Stimulated activated CD4-positive, alpha-beta T cell treated with anti-CD3 and anti-CD28 coated beads, Interleukin-4, amount 100 ng/mL, for 4 hours (primary cell): ENCODE measurements at places on chromosomes 6 and 20.

DNA sequence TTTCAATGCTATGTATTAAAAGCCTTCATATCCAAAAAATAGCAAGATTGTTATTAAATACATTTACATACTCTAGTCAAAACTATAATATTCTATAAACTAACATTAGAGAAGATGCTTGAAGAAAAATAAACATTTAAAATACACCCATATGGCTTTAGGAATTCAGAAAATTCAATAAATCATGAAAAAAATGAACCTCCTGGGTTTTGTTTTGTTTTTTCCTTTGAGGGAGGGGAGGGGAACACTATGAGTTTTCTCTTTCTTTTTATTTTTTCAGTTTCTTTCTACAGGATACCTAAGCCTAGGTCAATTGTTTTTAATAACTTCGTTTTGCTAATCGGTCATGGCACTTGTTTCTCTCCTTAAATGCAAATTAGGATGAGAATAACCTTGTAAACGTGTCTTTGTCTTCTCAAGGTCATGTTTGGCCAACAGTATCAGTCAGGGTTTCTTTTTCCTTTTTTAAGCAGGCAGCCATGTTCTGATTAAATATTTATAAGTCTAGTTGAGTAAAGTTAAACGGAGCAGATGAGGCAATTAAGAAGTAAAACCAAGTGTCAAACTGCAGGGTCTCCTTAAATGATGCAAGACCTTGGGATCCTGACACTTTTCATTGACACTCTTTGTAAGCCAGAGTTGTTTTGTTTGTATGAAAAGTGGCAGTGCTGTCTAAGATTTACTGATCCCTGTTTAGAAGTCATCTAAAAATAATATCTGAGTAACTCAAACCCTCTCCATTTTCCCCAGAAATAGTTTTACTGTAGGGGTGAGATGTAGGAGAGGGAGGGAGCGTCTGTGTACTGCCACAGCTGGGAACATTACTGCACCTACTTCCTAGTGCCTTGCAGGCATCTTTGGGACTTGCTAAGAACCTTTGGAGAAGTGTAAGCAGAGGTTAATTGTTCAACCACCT is 392.3 kb downstream of the PLCB1 start:
- DNase-seq: no peak

DNA sequence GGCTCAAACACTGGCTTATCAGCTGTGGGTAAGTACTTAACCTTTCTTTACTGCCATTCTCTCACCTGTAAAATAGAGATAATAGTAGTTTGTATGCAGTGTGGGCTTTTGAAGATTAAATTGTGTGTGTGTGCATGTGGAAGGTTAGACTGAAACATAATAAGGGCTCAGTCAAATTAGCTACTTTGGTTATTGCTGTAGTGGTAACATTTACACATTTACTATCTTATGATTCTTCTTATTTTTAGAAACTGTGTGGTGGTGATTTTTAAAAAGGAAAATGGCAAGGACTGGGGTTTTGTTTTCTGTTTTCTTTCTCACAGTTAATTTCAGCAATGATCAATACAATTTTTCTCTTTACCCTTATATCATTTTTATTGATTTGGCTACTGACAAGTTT is 206.9 kb downstream of the NKAIN2 start:
- no peak for DNase-seq

DNA sequence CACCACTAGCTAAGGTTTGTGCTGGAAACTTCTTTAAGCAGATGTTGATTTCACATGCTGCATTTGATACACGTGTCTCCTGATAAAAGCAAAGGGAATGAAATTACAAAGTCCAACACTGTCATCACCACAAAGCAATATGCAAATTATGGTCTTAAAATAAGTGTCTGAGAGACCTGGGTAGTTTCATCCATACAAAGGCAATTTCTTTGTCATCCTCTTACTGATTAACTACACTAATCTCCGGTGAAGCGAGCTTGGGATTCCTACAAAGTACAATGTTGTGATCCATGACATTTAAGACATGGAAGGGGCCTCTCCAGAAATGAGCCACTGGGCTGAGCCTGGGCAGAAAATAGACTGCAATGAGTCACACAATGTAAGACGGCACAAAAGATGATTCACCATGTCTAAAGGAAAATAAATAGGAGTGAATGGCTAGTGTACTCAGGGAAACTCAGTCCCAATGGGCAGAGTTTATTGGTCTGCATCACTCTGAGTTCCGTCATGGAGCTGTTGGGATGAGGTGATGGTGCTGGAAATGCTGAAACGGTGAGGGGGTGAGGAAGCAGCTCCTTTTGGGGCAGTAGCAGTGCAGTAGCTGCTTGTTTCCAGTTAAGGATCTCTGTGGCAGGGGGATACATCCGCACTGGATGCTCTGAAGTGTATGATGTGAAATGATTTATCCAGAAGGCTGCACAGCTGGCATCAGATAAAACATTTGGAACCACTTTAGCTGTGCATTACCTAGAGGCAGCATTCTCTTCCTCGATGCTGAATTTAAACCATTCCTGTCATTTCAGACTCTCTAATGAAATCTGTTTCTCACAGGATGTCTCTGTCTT is 103.3 kb downstream of the IBTK start:
- no peak for DNase-seq

- peak; percentile 78 for DNase-seq
Measured at GRCh38 chr6:135183002-135183531, 2.0 kb downstream of the MYB start.

DNA sequence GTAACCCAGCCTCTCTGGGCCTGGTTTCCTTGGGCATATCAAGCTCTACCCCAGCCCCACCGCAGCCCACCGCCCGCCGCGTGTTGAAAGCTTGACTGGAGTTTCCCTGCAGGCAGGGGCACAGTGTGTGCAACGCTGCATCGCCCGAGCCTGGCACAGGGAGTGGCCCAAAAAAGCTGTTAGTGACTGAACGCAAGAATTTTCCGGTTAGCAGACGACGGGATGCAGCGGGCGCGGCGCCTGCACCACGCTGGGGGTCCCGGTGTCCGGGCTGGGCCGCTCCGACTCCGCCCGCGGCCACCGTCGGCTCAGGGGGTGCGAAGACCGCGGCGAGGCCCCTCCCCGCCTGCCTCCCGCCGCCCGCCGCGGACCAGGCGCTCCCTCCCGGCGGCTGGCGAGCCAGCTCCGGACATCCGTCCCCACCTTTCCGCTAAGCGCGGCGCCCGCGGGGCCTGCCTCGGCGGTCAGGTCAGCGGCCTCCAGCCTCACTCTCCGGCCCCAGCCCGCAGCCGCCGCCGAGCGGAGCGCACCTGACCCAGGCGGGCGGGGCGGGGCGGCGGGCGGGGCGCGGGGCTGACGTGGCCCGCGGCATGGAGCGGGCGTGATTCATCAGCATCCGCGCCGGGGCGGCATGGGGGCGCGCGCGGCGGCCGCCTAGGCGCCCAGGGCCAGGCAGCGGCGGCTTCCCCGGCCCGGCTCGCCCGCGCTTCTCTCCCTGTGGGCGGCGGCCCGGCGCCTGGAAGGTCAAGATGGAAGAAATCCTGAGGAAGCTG is at the start of gene ARFGEF3:
Gene ARFGEF3 (plus strand): TSS at position 602 of the 773 bp plus-strand sequence. CDS start 148 bp downstream, at position 750.
- peak; percentile 68 for DNase-seq

DNA sequence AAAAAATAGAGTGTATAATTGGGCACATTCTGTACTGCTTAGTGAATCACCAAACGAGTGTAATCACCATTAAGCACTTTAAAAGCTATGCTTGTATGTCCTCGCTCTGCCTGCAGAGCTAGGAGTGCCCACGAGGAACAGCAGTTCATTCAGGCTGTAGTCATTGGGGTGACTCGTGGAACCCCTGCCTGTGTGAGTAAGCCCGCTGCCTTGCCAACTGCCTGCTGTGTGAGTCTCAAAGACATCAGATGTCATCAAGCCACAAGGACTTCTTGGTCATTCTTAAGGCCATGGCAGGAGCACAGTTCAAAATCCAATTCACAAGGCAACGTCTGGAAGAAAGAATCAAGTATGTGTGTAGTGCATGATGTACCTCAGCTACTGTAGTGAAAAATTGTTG is 60.4 kb downstream of the FOXO3 start:
- no peak for DNase-seq

GRCh38 chr6:14118091-14118439 is 493 bp downstream of the CD83 start:
- DNase-seq: no peak

- no peak for DNase-seq
Measured at GRCh38 chr6:38827024-38827423, 111.9 kb downstream of the DNAH8 start.

- no peak for DNase-seq
Measured at GRCh38 chr6:7241709-7242645, 71.0 kb downstream of the SSR1 start.

- DNase-seq: no peak
Measured at GRCh38 chr6:53014744-53015143, 19.7 kb upstream of the GSTA4 start.

DNA sequence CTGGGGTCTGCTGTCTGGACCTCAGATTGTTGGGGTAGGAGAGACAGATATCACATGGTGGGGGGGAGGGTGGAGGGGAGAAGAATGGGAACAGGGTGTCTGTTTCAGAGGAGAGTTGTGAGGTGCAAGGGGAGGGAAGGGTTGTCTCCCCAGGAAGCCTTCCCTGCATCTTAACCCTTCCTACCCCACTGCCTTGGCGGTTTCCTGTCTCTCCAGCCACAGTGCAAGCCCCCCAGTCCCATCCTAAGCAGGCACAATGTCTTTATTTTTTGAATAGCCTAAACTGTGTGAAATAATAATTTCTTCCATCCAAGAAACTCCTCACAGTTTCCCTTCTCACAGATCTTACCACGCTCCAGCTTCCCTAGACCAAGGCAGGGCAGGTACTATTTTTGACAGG is 3.5 kb downstream of the FOXP4 start:
- DNase-seq: no peak

DNA sequence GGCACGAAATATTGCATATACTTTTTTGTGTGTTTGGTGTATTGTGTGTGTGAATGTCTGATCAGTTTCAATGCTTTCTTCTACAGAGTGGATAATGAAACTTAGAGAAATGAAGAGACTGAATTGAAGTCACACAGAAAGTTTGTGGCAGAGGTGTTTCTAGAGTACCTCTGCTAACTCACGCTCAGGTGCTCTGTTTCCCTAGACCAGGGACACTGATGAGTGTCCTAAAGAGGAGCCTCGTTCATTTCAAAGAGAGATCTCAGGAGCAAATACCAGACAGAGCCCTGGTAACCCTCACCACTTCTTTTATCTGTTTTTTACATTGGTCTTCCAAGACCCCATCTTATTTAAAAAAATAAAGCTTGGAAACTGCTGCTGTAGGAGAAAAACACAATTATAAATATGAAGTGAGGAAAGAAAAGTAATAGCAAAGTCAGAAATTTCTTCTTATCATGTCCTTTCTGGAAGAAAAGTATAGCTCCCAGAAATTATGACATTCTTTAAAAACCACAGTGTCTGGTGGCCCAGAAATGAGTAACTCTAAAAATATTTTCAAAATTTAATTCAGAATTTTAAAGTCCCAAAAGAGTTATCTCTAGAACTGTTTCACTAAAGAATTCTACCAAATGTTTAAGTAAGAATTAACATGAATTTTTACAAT is 720.6 kb downstream of the RFPL4B start:
- DNase-seq: no peak

DNA sequence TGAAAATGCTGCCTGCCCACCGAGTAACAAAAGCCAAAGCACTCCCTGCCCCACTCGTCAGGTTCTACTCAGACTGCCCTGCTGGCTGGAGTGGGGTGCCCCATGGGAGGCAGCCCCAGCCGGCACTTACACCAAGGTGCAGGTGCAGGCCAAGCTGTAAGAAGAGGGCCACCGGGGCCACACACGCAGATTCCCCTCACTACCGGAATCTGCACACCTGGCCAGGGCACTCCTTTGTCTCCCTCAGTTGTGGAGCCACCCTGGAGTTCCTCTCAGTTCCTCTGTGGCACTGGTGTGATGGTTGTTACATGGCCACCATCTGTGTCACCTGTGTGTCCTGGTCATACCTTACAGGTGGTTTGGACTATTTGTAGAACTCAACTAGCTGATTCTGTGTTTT is 112.4 kb downstream of the FOXO3 start:
- DNase-seq: no peak

DNA sequence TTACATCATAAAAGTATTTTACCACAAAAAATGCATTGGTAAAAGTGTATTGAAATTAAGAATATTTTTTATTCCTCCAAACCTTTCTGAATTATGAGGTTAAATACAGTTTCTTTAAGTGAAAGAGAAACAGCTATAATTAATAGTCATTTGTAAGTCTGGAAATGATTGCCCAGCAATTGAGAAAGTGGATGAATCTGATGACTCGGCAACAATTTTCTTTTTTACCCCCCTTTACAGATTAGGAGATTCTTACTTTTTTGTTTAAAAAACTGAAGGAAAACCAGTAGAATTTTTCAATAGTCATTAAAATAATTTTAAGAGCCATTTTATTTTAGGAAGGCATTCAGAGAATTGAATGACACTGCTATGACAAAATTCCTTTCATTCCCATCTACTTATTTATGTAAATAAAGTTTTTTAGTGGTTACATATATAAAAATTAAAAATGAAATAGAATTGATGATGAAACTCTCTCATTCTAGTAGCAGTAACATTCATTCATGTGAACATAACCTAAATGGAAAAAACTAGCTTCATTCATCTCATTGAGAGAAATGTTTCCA is 169.6 kb upstream of the PRND start:
- no peak for DNase-seq

DNA sequence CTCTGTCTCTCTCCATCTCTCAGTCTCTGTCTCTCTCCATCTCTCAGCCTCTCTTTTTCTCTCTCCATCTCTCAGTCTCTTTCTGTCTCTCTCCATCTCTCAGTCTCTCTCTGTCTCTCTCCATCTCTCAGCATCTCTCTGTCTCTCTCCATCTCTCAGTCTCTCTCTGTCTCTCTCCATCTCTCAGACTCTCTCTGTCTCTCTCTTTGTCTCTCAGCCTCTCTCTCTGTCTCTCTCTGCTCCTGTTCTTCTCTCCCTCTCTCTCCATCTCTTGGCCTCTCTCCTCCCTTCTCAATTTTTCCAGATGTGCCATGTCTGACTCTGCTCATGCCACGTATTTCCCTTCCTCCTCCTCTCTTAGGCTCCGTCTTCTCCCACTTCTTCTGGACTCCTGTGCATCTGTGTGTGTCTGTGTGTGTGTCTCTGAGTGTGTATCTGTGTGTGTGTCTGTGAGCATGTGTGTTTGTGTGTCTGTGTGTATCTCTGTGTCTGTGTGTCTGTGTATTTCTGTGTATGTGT is 72.7 kb downstream of the SRC start:
- no peak for DNase-seq

DNA sequence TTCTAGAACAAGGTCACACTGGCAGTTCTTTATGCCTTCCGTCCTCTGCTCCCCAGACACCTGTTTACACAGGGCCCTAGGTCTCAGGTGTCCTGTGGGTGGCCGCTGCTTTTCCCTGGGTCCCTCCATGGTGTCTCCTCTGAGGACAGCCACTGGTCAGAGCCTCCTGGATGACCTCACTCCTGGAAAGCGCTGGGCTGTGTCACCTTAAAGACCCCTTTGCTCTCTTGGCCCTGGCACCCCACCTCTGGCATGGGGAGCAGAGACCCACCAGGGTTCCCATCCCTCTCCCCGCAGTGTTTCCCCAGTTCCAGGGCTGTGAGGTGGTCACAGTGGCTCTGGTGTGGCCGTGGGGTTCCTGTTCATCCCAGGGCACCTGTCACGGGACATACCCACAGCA is 33.9 kb downstream of the NTSR1 start:
- no peak for DNase-seq

GRCh38 chr6:90151576-90152422 is 144.8 kb downstream of the BACH2 start:
- DNase-seq: no peak

- DNase-seq: no peak
Measured at GRCh38 chr6:11097476-11097875, 3.8 kb downstream of the SMIM13 start.

- DNase-seq: no peak
Measured at GRCh38 chr6:74491844-74492374, 713.9 kb downstream of the COL12A1 start.
